ENCODE measurements at places on chromosomes 7 and 10. TPM values are rescaled to one million over a fixed set of nuclear protein-coding genes. Genes with fewer than 3 reads are reported as not detected.

- no peak for DNase-seq
Measured at GRCh38 chr7:18565337-18565736, 69.8 kb downstream of the HDAC9 start.

Gene CYP3A7
- total RNA-seq, result 0.21 TPM

DNA sequence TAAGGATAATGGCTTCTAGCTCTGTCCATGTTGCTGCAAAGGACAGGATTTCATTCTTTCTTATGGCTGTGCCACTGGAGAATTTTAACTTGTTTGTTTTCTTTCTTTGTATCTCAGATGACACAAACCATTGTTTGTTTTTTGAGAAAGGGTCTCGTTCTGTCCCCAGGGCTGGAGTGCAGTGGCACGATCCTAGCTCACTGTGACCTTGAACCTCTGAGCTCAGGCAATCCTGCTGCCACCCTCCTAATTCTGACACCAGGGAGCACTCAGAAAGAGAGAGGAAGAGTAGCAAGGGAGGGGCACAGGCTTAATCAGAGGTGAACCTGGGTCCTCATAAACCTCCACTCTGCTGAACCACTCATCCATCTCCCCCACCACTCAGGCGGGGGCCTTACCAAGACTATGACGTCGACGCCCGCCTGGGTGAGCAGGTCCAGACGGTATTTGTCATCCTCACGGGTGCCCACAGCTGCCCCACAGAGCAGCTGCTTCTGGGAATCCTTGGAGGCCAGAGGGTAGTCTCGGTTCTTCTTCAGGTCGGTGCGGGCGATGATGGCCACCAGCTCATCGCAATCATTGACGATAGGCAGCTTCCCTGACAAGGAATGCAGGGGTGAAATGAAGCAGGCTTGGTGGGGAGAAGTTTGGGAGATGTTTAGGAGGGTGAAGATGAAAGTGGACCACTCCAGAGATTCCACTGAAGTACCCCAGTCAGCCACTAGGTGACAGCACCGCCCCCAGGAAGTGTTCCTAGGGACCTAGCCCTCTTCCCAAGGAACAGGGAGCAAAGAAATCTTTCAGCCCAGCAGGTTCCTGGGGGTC lies 11.6 kb downstream of the IMPDH1 start:
- peak; percentile 71 for DNase-seq

DNA sequence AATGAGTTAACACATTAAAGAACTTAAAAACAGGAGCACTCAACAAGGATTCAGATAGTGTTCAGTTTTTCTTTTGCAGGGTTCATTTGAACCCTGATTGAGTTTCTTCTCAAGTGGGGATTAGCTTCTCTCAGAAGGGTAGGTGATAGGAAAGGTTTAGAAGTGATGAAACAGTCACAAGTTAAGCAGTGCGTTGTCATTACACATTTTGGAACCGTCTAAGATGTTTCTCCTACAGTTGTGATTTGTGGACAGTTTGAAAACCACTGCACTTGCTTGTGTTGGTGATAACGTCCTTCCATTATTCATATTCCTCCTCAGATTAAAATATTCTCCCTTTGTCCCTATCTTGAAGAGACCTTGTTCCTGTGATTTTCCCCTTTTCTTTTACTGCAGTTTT lies 2.7 kb downstream of the STMP1 start:
- no peak for DNase-seq
